ENCODE measurements at places on chromosomes 6 and 20.

GRCh38 chr20:20824924-20825584, 112.6 kb upstream of the RALGAPA2 start:
- peak; percentile 82 for DNase-seq

- DNase-seq = peak; percentile 63
These were observed 81.6 kb upstream of the OPRM1 start for GRCh38 chr6:153957394-153957793.

GRCh38 chr6:139765825-139766285, 391.4 kb upstream of the CITED2 start:
- peak; percentile 84 for DNase-seq

GRCh38 chr6:6217855-6218758, 102.4 kb downstream of the F13A1 start:
- no peak for DNase-seq

- no peak for DNase-seq
These were observed 30.5 kb upstream of the SLCO4A1 start for GRCh38 chr20:62611819-62612218.

DNA sequence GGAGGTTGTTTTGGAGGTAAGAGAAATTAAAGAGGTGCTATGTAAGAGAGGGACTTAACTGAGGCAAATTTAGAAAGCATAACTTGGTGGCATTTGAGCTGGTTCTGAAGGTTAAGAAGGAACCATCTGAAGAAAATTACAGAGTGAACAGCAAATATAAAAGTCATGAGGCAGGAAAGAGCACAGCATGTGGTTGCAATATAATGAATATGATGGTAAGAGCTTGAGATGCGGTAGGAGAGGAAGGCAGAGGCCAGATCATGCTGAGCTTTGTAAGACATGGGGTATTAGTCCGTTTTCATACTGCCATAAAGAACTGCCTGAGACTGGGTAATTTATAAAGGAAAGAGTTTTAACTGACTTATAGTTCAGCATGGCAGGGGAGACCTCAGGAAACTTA, 279.1 kb downstream of the UTRN start:
- DNase-seq = no peak

Data from suppressor macrophage treated with lipopolysaccharide for 1 hour (primary cell).